ENCODE measurements at places on chromosomes 1 and 21. TPM values are rescaled to one million over a fixed set of nuclear protein-coding genes. Genes with fewer than 3 reads are reported as not detected.

- H3K4me1 ChIP-seq, result no peaks in the 10 kb centered on the region
- no peak overlapping the region for H3K4me3 ChIP-seq
- no peaks in the 10 kb centered on the region for H3K36me3 ChIP-seq
- no peak overlapping the region for H3K27ac ChIP-seq
These were observed 150.4 kb downstream of the ADGRL4 start for GRCh38 chr1:78856096-78856495.

- no peaks in the 10 kb centered on the region for H3K27me3 ChIP-seq
- peak overlapping the region; percentile 67 for H3K27ac ChIP-seq
- H3K4me1 ChIP-seq, result peaks cover 18% of the 10 kb centered on the region
- peaks cover 16% of the 10 kb centered on the region for H3K36me3 ChIP-seq
- H3K4me3 ChIP-seq, result no peak overlapping the region
- DNase-seq, result no peak
These were observed 20.3 kb upstream of the TBX19 start for GRCh38 chr1:168260393-168260792.

DNA sequence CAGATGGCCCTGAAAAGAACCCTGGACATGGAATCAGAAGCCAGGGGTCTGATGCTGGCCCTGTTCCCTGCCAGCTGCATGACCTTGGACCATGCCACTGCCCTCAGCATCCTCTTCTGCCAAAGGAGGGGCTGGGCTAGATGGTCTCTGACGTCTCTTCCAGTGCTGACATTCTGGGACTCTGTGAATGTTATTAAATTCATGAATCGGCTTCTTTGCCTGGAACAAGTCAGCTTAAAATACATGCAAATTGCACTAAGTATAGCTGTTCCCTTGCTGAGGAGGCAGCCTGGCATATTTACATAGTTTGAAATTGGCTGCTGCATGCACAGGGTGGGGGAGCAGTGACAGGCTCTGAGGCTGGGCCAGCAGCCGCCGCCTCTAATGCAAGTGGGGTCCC, 23.8 kb downstream of the KCNA2 start:
- H3K36me3 ChIP-seq, result no peaks in the 10 kb centered on the region

GJA5 gene
- total RNA-seq, result 25.6 TPM

LCE3E gene
- not detected for total RNA-seq

- H3K27me3 ChIP-seq, result no peaks in the 10 kb centered on the region
- no peak overlapping the region for H3K27ac ChIP-seq
- DNase-seq, result no peak
- no peak overlapping the region for H3K4me3 ChIP-seq
- H3K36me3 ChIP-seq, result no peaks in the 10 kb centered on the region
These were observed 171.8 kb downstream of the IER5 start for GRCh38 chr1:181260271-181260670.

DNA sequence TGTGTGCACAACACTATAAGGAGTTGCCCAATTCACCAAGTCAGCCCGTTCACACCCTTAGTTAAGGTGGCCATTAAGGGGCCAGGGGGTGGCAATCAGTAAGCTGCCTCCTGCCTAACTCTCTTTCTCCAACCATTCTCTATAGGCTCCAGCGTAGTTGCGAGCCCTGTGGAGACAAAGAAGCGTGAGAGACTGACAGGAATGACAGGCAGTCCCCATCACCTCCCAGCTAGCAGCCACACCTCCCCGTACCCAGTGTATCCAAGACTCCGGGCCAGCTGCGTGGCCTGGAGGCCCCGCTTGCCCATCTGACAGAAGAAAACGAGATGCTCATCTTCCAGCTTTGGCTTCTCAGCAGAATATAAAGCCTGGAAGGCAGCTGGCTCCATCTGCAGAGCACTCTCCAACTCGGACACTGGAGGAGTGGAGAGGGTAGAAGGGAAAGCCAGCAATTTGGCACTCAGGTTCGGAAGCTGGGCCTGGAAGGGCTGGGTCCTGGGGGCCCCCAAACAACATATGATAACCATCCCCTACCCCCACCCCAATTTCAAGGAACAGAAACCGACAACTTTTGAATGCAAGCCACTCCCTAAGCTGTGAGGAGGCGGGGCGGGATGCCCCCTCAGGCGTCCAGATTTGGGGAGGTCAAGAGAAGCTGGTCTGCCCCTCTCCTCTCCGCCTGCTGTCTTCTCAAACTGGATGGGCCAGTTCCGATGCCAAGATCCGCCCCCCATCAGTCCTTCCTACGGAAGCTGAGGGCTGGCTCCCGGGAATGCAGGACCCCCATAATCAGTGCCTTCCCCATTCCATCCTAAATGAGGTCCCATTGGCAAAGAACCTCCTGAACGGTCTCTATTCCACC, 872 bp downstream of the TSTD1 start:
- H3K36me3 ChIP-seq, result peaks cover 23% of the 10 kb centered on the region
- H3K27me3 ChIP-seq, result no peaks in the 10 kb centered on the region
- no peaks in the 10 kb centered on the region for H3K4me1 ChIP-seq
- H3K27ac ChIP-seq, result no peak overlapping the region
- H3K4me3 ChIP-seq, result peak overlapping the region; percentile 67
- DNase-seq, result no peak

DNA sequence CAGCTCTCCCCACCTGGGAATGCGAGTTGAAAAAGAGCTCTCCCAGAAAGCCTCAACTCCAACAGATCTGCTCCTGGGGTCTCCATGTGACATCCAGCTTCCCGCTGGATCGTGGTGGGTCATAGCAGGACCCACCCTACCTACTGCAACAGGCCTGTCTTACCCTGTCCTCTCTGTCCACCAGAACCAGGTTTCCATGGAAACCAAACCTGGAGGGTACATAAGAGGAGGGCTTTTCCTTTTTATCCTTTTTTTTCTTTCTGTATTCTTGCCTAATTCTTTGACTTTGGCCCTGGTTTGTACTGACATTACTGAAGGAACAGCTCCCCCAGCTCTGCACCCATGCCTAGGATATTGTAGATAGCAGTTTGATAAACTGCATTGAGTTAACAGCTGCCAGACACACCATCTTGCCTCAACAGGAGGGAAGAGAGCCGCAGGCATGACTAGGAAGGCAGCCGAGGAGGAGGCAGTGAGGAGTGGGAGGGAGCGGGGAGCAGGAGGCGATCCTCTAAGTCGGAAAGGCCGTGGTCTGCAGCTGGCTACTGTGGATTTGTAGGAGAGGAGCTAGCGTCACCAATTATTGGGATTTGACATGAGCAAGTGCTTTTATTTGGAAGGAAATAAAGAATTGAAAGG, 9.7 kb upstream of the FMOD start:
- H3K4me1 ChIP-seq, result no peaks in the 10 kb centered on the region
- no peak for DNase-seq
- no peaks in the 10 kb centered on the region for H3K36me3 ChIP-seq
- no peak overlapping the region for H3K4me3 ChIP-seq

DNA sequence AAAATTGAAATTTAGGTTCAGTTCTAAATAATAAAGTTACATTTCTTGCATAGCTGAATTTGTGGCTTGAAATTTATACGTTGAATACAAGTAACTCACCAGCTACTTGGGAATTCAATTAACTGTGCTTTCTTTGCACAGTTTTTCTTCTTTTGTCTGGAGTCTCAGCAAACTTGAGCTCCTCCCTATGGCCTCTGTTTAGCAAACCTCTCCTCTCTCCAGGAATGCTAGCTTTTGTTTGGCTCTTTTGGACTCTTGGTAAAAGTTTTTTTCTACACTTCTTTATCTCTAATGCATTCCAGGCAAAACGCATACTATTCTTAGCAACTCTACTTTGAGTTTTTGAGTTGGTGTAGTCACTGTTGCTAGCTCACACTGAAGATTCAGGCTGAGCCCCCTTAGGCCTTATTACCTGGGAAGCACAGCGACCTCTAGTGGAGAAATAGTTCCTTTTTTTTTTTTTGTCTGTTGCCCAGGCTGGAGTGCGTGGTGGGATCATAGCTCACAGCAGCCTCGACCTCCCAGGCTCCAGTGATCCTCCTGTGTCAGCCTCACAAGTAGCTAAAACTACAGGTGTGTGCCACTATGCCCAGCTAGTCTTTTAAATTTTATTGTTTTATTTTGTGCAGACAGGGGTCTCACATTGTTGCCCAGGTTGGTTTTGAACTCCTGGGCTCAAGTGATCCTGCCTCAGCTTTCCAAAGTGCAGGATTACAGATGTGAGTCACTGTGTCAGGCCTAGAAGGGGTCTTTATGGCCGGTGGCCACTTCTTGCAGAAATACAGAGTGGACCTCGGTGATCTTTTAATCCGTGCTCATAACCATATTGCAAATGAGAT, 61.7 kb downstream of the CASQ2 start:
- no peak overlapping the region for H3K4me3 ChIP-seq
- H3K27ac ChIP-seq, result peak overlapping the region; percentile 61
- DNase-seq, result no peak
- H3K27me3 ChIP-seq, result no peaks in the 10 kb centered on the region
- H3K36me3 ChIP-seq, result no peaks in the 10 kb centered on the region
- H3K4me1 ChIP-seq, result peaks cover 41% of the 10 kb centered on the region

GRCh38 chr1:61270761-61271411, 188.5 kb downstream of the NFIA start:
- H3K36me3 ChIP-seq, result no peaks in the 10 kb centered on the region
- H3K27ac ChIP-seq, result no peak overlapping the region

KLHL20 gene
- total RNA-seq, result 19.0 TPM

- peak overlapping the region; percentile 3 for H3K27ac ChIP-seq
- H3K27me3 ChIP-seq, result no peaks in the 10 kb centered on the region
- H3K4me1 ChIP-seq, result peaks cover 6% of the 10 kb centered on the region
- no peaks in the 10 kb centered on the region for H3K36me3 ChIP-seq
- DNase-seq, result no peak
- no peak overlapping the region for H3K4me3 ChIP-seq
These were observed 6.0 kb upstream of the TGFBR3 start for GRCh38 chr1:91891969-91892368.

- no peaks in the 10 kb centered on the region for H3K27me3 ChIP-seq
- H3K4me1 ChIP-seq, result peaks cover 10% of the 10 kb centered on the region
- H3K4me3 ChIP-seq, result no peak overlapping the region
- H3K27ac ChIP-seq, result no peak overlapping the region
- DNase-seq, result no peak
- no peaks in the 10 kb centered on the region for H3K36me3 ChIP-seq
These were observed 21.6 kb downstream of the PTGFRN start for GRCh38 chr1:116931016-116931918.

DNA sequence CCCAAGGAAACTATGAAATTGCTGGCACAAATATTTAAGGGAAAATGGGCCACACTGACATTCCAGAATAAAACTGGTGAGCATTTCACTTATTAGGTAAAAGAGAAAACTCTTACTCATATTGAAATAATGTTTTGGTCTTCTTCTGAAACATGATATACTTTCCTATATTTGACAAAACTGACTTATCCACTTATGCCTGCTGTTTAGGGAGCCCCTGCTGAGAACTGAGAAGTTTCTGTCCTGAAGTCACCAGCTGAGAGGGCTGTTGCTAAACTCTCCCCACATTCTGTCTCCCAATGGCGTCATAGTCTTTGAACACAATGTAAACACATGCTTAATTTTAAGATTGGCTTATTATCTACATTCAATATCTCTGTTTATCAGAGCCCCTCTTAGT, 46.8 kb upstream of the ZC3H11B start:
- H3K27me3 ChIP-seq, result no peaks in the 10 kb centered on the region
- H3K27ac ChIP-seq, result no peak overlapping the region
- no peaks in the 10 kb centered on the region for H3K36me3 ChIP-seq
- H3K4me1 ChIP-seq, result peaks cover 21% of the 10 kb centered on the region
- DNase-seq, result no peak

DNA sequence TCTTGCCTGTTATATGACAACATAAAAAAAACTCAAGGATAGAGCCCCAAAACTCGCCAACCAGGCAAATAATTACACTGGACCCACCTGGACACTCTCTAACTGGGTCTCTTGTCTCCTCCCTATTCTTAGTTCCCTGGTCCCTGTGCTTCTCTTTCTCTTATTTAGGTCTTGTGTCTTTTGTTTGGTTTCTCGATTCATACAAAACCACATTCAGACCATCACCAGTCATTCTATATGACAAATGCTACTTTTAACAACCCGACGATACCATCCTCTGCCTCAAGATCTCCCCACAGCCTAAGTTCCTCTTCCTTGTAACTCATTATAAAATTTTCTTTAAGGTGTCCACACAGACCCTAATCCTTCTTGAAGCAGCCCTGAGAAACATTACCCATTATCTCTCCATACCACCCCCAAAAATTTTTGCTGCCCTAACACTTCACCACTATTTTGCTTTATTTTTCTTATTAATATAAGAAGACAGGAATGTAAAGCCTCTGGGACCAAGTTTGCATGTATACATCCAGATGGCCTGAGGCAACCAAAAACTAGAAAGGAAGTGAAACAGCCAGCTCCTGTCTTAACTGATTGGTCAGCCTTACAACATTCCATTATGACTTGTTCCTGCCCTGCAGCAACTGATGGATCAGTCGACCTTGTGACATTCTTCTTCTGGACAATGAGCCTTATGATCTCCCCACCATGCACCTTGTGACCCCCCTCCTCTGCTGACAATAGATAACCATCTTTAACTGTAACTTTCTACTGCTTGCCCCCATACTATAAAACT, 638.2 kb downstream of the AMY1C start:
- no peaks in the 10 kb centered on the region for H3K36me3 ChIP-seq
- no peaks in the 10 kb centered on the region for H3K27me3 ChIP-seq
- no peaks in the 10 kb centered on the region for H3K4me1 ChIP-seq
- no peak overlapping the region for H3K4me3 ChIP-seq
- no peak for DNase-seq

GRCh38 chr1:183291802-183292514, 105.9 kb downstream of the LAMC2 start:
- peak; percentile 44 for DNase-seq
- H3K36me3 ChIP-seq, result no peaks in the 10 kb centered on the region
- peaks cover 14% of the 10 kb centered on the region for H3K4me1 ChIP-seq
- no peaks in the 10 kb centered on the region for H3K27me3 ChIP-seq

SUSD4 gene
- total RNA-seq, result 3.0 TPM

DNA sequence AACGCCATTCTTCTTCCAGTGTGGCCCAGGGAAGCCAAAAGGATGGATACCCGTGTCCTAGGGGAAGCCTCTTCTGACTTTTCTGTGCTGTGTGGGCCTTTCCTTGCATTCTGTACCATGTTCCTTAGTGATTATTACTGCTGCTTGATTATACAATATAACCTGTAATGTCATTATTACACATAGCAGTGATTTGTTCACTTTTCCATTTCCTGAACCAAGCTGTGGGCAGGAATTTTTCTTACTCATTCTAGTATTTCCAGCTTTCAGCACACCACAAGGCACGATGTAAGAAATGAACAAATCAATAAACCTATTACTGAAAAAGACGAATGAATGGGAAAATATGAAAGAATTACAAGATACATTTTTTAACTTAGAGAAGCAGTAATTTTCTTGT, 8.4 kb upstream of the USP33 start:
- no peaks in the 10 kb centered on the region for H3K27me3 ChIP-seq
- no peak for DNase-seq
- no peak overlapping the region for H3K27ac ChIP-seq
- H3K36me3 ChIP-seq, result no peaks in the 10 kb centered on the region
- no peaks in the 10 kb centered on the region for H3K4me1 ChIP-seq

CLCA4 gene
- total RNA-seq, result not detected

SLC45A3 gene
- 3.5 TPM for total RNA-seq

TRABD2B gene
- 0.59 TPM for total RNA-seq

- no peak overlapping the region for H3K27ac ChIP-seq
- H3K4me3 ChIP-seq, result no peak overlapping the region
- no peak for DNase-seq
- H3K4me1 ChIP-seq, result peaks cover 11% of the 10 kb centered on the region
- H3K36me3 ChIP-seq, result peaks cover 2% of the 10 kb centered on the region
- no peaks in the 10 kb centered on the region for H3K27me3 ChIP-seq
These were observed 21.6 kb downstream of the METTL13 start for GRCh38 chr1:171803045-171803444.
